Right atrium auricular region (tissue), 2 donors: ENCODE measurements at places on chromosomes 7 and 10. TPM values are rescaled to one million over a fixed set of nuclear protein-coding genes. Genes with fewer than 3 reads are reported as not detected.

MRC1 gene
- 26.0 TPM for total RNA-seq

OR2A12 gene
- total RNA-seq: not detected

NUTM2A gene
- total RNA-seq: 2.3 TPM

HNRNPF gene
- total RNA-seq: 57.8 TPM

VGF gene
- not detected for total RNA-seq

ZNF438 gene
- total RNA-seq: 13.4 TPM

PILRA gene
- 2.6 TPM for total RNA-seq

SPAG6 gene
- not detected for total RNA-seq

CLIP2 gene
- total RNA-seq: 12.1 TPM
